ENCODE measurements at places on chromosomes 7 and 10.

- DNase-seq = no peak
Observed at GRCh38 chr7:155299535-155300202, 2.0 kb downstream of the INSIG1 start.

GRCh38 chr7:75996476-75996875, 2.1 kb upstream of the TMEM120A start:
- no peak for DNase-seq

DNA sequence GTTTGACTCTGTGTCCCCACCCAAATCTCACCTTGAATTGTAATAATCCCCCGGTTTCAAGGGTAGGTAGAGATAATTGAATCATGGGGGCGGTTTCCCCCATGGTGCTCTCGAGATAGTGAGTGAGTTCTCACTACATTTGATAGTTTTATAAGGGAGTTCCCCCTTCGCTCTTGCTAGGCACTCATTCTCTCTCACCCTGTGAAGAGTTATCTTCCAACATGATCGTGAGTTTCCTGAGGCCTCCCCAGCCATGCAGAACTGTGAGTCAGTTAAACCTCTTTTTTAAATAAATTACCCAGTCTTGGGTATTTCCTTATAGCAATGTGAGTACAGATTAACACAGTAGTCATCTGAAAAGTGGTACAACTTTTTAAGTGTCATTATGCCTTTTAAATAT, 913.5 kb upstream of the LRRN3 start:
- no peak for DNase-seq

DNA sequence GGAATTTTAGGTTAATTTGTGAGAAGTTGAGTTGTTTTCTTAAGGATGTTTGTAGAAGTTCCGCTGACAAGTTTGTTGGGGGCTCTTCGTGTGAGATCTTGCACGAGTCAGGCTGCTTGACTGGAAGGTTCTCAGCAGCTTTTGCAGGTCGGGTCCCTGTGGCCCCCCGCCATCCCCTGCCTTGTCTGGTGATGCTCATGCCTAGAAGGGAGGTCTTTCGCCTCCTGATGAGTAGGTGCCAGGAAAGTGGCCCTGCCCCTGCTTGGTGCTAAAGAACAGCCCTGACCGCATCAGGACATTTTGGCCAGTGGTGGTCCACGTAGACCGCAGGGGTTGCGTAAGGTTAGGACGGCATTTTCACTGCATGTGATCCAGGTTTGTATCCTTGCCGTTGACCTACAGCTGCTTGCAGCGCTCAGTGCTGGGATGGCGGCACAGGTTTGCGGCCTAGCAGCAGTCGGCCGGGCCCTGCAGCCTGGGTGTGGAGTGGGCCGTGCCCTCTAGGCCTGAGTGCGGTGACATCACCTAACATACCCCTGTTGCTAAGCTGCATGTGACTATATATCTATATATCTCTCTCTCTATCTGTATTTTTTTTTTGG, 62.4 kb downstream of the DNAJB6 start:
- no peak for DNase-seq

GRCh38 chr10:122341141-122341810, 33.2 kb upstream of the PLEKHA1 start:
- DNase-seq = no peak

DNA sequence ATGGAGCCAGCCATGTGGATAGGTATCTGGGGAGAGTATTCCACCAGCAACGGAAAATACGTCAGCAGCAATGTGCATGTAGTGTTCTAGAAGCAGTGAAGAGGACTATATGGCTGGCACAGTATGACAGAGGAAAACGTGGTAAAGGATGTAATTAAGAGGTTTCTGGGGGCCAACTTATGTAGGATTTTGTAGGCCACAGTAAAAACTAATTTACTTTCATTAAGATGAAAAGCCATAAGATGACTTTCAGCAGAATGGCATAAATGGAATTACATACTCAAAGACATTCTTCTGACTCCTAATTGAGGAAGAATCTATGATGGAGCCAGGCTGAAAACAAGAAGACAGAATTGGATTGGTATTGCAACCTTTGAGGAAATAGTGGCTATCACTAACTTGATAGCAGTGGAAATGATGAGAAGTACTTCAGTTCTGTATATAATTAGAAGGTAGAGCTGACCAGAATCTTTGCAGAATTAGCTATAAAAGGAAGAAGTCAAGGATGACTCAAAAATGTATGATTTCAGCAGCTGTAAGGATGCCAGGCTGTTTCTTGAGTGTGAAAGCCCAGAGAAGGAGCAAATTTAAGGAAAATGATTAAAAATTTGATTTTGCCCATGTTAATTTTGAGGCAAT, 156.7 kb downstream of the MBL2 start:
- no peak for DNase-seq

GRCh38 chr7:72015136-72015535, 397.0 kb downstream of the CALN1 start:
- no peak for DNase-seq

GRCh38 chr10:18450298-18450697, 201.1 kb downstream of the NSUN6 start:
- DNase-seq = no peak

DNA sequence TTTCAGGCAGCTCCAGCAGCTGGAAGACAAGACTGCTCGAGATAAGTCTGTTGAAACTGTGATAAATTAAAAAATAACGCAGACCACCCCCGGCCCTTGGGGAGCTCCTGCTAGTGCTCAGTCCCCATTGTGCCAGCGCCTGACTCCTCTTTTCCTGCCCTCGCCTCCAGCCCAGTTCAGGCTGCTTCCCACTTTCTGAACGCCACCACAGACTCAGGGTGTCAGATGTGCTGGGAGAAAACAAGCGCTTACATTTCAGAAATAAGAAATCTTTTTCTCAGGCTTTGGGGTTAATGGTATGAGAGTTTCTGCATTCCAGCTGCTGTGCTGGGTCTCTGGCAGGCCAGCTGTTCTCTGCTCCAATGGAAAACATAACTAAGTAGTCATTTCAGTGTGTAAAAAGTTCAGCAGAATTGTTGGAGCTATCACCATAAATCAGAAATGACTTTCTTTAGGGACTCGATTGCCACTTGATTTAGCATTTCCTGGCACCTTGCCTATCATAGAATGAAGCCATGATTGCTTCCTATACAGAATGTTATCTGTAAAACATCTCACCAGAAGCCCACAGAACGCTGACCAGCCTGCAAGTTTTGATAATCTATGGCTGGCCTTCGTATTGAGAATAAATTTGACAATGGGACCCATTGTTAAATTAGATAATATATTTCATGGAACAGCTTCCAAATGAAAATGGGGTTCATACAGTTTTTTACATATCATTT, 257.0 kb upstream of the ZNF32 start:
- no peak for DNase-seq

GRCh38 chr7:89837515-89837914, 316.8 kb upstream of the STEAP1 start:
- peak; percentile 75 for DNase-seq

DNA sequence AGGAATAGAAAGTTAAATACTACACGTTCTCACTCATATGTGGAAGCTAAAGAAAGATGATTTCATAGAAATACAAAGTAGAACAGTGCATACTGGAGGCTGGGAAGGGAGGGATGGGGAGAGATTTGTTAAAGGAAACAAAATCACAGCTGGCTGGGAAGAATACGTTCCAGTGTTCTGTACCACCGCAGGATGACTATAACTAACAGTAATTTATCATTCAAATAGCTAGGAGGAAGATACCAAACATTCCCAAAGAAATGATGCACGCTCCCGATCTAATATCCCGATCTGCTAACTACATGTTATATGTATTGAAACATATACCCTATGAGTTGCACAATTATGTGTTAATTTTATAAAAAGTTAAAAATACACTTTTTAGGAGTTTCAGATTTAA, 162.3 kb downstream of the ZMYND11 start:
- DNase-seq = no peak

GRCh38 chr7:142813226-142813625, 41.6 kb upstream of the EPHB6 start:
- DNase-seq = no peak

GRCh38 chr10:30556189-30556588, 73.4 kb downstream of the LYZL2 start:
- DNase-seq = no peak

GRCh38 chr10:104349623-104350126, 4.0 kb upstream of the CFAP58 start:
- no peak for DNase-seq

- no peak for DNase-seq
Observed at GRCh38 chr10:24467605-24468004, 256.1 kb downstream of the ARHGAP21 start.

- no peak for DNase-seq
Observed at GRCh38 chr7:28112883-28113540, 67.6 kb downstream of the JAZF1 start.

DNA sequence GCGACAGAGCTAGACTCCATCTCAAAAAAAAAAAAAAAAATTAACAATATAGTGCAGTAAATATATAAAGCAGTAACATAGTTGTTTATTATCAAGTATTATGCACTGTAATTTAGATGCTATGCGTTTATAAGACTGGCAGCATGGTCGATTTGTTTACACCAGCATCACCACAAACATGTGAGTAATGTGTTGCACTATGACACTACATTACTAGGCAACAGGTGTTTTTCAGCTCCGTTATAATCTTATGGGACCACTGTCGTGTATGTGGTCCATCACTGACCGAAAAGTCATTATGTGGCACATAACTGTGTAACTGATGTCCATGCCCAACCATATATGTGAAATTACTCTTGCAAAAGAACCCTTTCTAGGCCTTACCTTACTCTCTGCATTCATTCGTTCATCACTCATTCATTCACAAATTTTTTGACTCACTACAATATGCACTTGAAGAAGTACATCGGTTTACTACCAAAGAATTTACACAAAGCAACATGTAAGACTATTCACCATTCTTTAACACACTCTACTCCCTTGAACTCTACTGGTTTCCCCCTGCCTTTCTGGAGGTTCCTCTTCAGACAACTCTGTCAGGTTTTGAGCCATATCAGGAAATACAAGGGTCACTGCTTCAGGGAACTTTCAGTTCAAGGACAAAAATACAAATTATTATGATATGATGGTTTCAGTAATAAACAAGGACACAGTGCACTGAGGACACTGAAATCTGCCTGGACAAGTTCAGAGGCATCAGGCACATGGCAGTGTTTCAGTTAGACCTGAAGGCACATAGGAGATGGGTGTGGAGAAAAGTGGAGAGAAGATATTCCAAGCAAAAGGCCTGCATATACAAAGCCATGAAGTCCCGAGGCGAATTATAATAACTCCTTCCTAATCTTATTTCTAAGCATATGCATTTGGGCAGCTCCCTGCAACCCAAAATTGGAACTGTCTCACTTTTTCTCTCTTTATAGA, 17.4 kb downstream of the ITGB1 start:
- DNase-seq = no peak

DNA sequence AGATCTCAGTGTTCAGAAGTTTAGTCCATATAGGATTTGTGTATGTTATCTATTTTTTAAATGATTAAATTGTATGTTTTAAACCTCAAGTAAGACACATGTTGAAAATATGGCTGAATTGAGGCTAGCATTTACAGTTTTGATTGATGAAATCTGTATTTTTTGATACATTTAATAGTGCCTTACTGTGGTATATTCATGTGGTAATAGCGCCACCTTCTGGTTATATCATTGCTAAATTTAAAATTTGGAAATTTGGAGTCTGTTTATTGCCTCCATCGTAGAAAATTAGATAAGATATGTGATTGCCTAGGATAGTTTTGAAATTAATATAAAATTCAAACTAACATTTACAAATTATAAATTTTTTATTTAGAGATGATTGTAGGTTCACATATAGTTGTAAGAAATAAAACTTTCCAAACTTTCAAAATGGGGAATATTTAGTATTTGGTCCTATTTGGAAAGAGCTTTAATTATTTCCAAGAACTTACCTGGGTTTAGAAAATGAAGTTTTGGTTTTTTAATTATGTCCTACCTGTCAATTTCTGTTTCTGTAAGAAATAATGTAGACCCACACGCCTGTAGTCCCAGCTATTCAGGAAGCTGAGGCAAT, 19.1 kb upstream of the ARMS2 start:
- no peak for DNase-seq

DNA sequence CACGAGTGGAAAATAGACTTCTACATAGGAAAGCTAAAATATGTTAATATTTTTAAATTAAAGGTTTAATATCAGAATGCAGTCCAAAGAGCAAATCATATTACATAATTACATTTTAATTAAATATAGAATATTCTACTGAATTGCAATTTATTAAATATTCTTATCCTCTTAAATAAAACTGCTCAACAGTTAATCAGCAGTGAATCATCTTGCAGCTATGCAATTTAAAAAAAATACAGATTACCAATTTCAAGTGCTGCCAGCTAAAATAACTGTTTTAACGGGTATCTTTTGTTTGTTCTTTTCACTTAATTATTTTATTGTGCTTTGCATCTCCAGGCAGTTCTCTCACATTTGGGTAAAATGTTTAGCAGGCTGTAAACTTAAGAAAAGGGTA, 82.2 kb downstream of the ZNRF2 start:
- DNase-seq = no peak

- no peak for DNase-seq
Observed at GRCh38 chr7:40551685-40552576, 417.1 kb downstream of the SUGCT start.

GRCh38 chr7:29977886-29978651, 11.5 kb downstream of the SCRN1 start:
- no peak for DNase-seq

GRCh38 chr10:110496553-110497437, 912 bp upstream of the DUSP5 start:
- DNase-seq = no peak

DNA sequence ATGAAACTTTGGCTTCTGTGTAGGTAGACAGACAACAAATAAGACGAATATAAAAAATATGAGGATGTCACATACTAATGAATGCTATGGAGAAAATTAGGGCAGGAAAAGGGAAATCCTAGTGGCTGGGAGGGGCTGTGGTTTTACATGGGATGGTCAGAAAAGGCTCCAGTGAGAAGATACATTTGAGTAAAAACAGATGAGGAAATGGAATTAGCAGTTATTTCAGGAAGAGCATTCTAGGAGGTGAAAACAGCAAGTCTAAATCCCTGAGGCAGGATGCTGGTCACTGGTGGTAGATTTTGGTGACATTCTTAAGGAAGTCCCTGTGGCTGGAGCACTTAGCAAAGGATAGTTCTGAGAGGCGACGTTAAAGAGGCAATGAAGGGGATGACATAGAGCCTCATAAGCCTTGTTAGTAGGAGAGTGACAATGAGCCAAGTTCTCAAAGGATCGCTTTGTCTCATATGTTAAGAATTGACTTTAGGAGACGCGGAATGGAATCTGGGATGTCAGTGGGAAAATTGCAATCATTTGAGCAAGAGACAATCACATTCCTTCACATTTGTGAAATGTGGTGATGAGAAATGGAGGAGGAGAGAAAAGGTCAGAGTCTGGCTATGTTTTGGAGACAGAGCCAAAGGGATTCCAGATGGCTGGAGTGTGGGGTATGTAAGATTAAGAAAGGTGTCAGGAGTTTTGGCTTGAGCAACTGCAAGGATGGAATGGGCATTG, 384.7 kb upstream of the FZD8 start:
- no peak for DNase-seq

All from cerebellar nuclear complex (tissue), 1 donor.